ENCODE measurements at places on chromosomes 11 and 22. TPM values are rescaled to one million over a fixed set of nuclear protein-coding genes. Genes with fewer than 3 reads are reported as not detected.

DNA sequence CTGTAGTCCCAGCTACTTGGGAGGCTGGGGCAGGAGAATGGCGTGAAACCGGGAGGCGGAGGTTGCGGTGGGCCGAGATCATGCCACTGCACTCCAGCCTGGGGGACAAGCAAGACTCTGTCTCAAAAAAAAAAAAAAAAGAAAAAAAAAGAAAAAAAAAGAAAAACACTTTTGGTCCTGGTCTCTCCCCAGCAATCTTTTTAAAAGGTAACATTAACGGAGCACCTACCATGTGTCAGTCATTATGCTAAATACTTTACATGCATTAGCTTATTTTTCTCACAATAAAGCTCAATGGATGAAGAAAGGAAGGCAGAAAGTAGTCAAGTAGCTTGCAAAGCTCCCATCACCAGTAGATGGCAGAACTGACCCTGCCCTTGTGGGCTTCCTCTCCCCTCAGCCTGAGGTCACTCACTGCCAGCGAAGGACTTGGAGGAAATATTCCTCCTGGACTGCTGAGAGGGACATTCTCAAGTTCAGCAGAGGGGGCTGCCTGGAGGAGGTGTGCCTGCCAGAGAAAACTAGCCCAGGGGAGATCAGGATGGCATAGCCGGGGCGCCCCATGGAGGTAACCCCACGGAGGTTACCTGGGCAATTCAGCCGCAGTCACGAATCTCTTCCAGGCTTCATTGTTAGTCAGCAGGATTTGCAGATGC, 15.5 kb downstream of the APOL3 start:
- H3K4me1 ChIP-seq: peaks cover 7% of the 10 kb centered on the region
- no peaks in the 10 kb centered on the region for H3K27me3 ChIP-seq
- no peak overlapping the region for H3K27ac ChIP-seq

DNA sequence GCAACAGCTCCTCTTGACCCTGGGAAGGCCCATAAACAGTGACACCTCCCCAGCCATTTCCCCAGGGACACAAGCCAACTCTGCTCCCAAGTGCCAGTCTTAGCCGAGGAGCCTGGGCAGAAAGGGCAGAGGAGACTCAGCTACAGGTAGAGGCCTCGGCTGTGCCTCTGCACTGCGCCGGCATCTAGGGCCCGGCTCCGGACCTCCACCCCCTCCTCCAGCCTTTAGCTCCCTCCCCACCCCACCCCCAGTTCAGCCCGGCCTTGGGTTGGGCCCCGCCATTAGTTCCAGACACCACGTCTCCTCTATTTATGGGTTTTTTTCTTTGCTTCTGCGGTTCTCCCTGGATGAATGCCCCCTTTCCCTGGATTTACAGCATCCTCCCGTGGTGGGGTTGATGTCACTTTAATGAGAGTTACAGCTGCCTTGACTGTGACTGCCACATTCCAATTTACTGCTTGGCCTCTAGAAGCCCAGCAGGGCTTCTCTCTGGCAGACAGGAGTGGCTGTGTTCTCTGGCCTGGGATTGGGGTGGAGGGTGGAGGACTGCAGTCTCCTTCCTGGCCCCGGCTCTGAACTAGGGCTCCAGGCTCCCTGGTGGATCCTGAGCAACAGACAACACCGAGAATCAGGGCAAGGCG, 13.5 kb upstream of the OAF start:
- DNase-seq: no peak
- no peak overlapping the region for H3K27ac ChIP-seq
- H3K36me3 ChIP-seq: no peaks in the 10 kb centered on the region
- H3K4me1 ChIP-seq: no peaks in the 10 kb centered on the region
- H3K27me3 ChIP-seq: no peaks in the 10 kb centered on the region

GRCh38 chr11:26995701-26996460, 2.0 kb downstream of the FIBIN start:
- DNase-seq: no peak
- H3K27me3 ChIP-seq: no peaks in the 10 kb centered on the region
- no peak overlapping the region for H3K4me3 ChIP-seq
- H3K27ac ChIP-seq: no peak overlapping the region
- no peaks in the 10 kb centered on the region for H3K36me3 ChIP-seq

DNA sequence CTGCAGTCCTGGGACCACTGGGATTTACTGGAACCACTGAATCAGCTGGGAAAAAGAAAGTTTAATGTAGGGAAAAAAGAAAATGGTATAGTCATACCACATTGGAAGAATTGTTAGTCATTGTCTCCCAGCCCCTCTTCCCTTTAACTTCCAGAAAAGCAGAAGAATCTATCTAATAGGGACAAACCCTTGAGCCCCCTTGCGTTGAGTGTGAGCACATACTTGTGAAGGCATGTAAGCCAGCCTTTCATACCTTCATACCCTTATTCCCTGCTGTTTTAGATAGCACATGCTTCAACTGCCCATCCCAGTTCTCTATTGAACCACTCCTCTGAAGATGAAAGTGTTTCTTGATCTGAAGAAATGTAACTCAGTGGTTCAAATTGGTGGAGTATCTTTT, 6.6 kb downstream of the TREH start:
- no peaks in the 10 kb centered on the region for H3K36me3 ChIP-seq
- no peak for DNase-seq
- no peak overlapping the region for H3K4me3 ChIP-seq
- H3K4me1 ChIP-seq: no peaks in the 10 kb centered on the region
- H3K27me3 ChIP-seq: no peaks in the 10 kb centered on the region
- no peak overlapping the region for H3K27ac ChIP-seq

GRCh38 chr11:105713696-105714095, 103.8 kb downstream of the GRIA4 start:
- no peaks in the 10 kb centered on the region for H3K4me1 ChIP-seq
- no peak overlapping the region for H3K27ac ChIP-seq
- no peaks in the 10 kb centered on the region for H3K27me3 ChIP-seq
- H3K36me3 ChIP-seq: no peaks in the 10 kb centered on the region
- no peak for DNase-seq
- H3K4me3 ChIP-seq: no peak overlapping the region

GRCh38 chr22:19872779-19873137, 18.1 kb upstream of the GNB1L start:
- no peak overlapping the region for H3K27ac ChIP-seq
- no peak for DNase-seq
- no peak overlapping the region for H3K4me3 ChIP-seq
- H3K4me1 ChIP-seq: peaks cover 16% of the 10 kb centered on the region
- H3K27me3 ChIP-seq: no peaks in the 10 kb centered on the region

GRCh38 chr11:128549256-128549944, 38.0 kb downstream of the ETS1 start:
- no peak overlapping the region for H3K4me3 ChIP-seq
- peaks cover 81% of the 10 kb centered on the region for H3K4me1 ChIP-seq
- H3K27me3 ChIP-seq: no peaks in the 10 kb centered on the region
- no peak overlapping the region for H3K27ac ChIP-seq

GRCh38 chr11:110977661-110978060, 265.4 kb upstream of the ARHGAP20 start:
- DNase-seq: no peak
- H3K4me3 ChIP-seq: no peak overlapping the region
- H3K27me3 ChIP-seq: no peaks in the 10 kb centered on the region

GRCh38 chr22:24510637-24511625, 15.8 kb downstream of the UPB1 start:
- peak overlapping the region; percentile 12 for H3K27ac ChIP-seq
- H3K4me3 ChIP-seq: no peak overlapping the region
- DNase-seq: no peak
- H3K4me1 ChIP-seq: no peaks in the 10 kb centered on the region
- H3K36me3 ChIP-seq: no peaks in the 10 kb centered on the region
- no peaks in the 10 kb centered on the region for H3K27me3 ChIP-seq

DNA sequence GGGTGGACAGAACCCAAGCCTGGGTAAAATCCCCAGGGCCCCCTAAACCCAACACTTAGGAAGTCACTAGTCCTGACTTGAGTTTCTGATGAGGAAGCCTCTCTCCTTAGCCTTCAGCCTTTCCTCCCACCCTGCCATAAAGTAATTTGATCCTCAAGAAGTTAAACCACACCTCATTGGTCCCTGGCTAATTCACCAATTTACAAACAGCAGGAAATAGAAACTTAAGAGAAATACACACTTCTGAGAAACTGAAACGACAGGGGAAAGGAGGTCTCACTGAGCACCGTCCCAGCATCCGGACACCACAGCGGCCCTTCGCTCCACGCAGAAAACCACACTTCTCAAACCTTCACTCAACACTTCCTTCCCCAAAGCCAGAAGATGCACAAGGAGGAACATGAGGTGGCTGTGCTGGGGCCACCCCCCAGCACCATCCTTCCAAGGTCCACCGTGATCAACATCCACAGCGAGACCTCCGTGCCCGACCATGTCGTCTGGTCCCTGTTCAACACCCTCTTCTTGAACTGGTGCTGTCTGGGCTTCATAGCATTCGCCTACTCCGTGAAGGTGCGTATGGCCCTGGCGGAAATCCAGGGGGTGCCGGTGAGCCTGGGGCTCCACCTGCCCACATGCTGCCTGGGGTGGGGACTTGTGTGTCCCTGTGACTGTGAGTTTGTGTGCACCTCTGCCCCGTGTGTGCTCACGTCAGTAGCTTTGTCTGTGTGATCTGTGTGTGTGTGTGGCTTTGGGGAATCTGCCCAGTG, at the start of gene IFITM1:
IFITM1 (plus strand) TSS at position 254 of the 767 bp plus-strand sequence; CDS start at position 385, 131 bp downstream.
- peak; percentile 54 for DNase-seq
- H3K4me1 ChIP-seq: peaks cover 42% of the 10 kb centered on the region
- H3K36me3 ChIP-seq: peaks cover 8% of the 10 kb centered on the region
- H3K27ac ChIP-seq: peak within 1 kb of the TSS; percentile 88
- H3K4me3 ChIP-seq: peak within 1 kb of the TSS; percentile 98

DNA sequence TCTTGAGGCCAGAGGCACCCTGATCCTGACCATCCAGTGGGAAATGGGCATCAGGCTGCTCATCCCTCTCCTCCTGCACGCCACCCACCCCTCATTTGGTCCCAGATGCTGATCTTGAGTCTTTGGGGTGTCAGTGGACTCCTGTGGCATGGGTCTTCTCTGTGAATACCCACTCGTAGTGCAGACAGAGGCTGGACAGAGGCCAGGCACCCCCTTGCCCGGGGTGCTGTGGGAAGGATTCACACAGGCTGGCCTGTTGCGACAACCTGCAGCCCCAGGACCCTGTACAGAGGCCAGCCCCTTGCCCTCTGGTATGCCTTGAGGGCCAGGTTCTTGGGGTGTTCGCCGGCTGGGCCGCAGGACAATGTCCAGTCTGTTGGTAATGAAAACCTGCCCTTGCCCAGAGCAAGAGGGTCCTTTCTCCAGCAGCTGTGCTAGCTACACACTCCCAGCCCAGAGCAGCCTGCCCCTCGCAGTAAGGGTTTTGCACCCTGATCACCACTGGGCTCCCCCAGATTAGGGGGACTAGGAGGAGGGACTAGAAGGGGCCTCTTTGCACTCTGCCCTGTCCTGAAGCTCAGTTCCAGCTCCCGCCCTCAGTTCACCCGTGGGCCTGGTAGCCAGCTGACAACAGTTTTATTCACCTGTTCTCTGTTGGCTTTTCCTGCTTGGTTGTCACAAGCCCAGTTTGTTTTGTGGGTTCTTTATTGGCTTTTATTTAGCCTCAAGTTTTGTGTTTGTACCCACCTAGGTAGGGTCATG, 76.0 kb downstream of the BCR start:
- DNase-seq: no peak
- H3K27ac ChIP-seq: no peak overlapping the region
- H3K4me3 ChIP-seq: no peak overlapping the region
- no peaks in the 10 kb centered on the region for H3K27me3 ChIP-seq
- H3K4me1 ChIP-seq: peaks cover 8% of the 10 kb centered on the region
- H3K36me3 ChIP-seq: peaks cover 8% of the 10 kb centered on the region

- no peaks in the 10 kb centered on the region for H3K27me3 ChIP-seq
- no peak for DNase-seq
- no peak overlapping the region for H3K4me3 ChIP-seq
- no peaks in the 10 kb centered on the region for H3K4me1 ChIP-seq
- H3K27ac ChIP-seq: no peak overlapping the region
These were observed 16.6 kb downstream of the CD59 start for GRCh38 chr11:33719587-33719986.

- H3K4me3 ChIP-seq: no peak overlapping the region
- peaks cover 6% of the 10 kb centered on the region for H3K36me3 ChIP-seq
- H3K27ac ChIP-seq: no peak overlapping the region
- H3K27me3 ChIP-seq: no peaks in the 10 kb centered on the region
These were observed 13.3 kb downstream of the ACCS start for GRCh38 chr11:44079376-44079775.

GRCh38 chr11:93648158-93648557, 13.3 kb upstream of the CEP295 start:
- no peak overlapping the region for H3K27ac ChIP-seq
- no peak for DNase-seq
- H3K4me1 ChIP-seq: peaks cover 9% of the 10 kb centered on the region
- H3K4me3 ChIP-seq: no peak overlapping the region
- no peaks in the 10 kb centered on the region for H3K27me3 ChIP-seq

DNA sequence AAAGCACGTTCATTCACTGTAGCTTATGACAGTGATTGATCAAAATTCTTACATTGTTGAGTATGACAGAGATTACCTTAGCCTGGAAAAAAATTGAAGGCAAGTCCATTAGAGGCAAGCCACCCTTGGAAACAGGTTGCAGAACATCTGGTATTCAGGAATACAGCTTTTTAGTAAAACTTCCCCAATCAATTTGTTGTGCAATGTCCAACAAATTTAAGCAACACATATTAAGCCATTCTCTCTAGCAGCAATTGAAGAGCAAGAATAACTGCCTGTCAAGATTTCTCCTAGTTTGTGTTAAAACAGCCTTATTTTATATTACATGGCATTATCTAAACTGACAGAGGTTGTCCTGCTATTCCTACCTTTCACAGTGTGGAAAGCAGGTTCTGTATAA, 37.0 kb downstream of the BCL2L13 start:
- no peak overlapping the region for H3K27ac ChIP-seq
- no peak overlapping the region for H3K4me3 ChIP-seq
- peaks cover 5% of the 10 kb centered on the region for H3K4me1 ChIP-seq
- no peak for DNase-seq

- no peaks in the 10 kb centered on the region for H3K4me1 ChIP-seq
- H3K4me3 ChIP-seq: no peak overlapping the region
- no peaks in the 10 kb centered on the region for H3K27me3 ChIP-seq
- DNase-seq: no peak
- H3K27ac ChIP-seq: no peak overlapping the region
These were observed 99.2 kb upstream of the B3GAT1 start for GRCh38 chr11:134511255-134511654.

- no peaks in the 10 kb centered on the region for H3K36me3 ChIP-seq
- no peak overlapping the region for H3K4me3 ChIP-seq
- H3K27me3 ChIP-seq: no peaks in the 10 kb centered on the region
- DNase-seq: no peak
- H3K4me1 ChIP-seq: peaks cover 9% of the 10 kb centered on the region
- H3K27ac ChIP-seq: no peak overlapping the region
These were observed 9.5 kb upstream of the PKP3 start for GRCh38 chr11:384511-384910.

- peaks cover 32% of the 10 kb centered on the region for H3K36me3 ChIP-seq
- no peaks in the 10 kb centered on the region for H3K27me3 ChIP-seq
- DNase-seq: no peak
- H3K4me3 ChIP-seq: peak overlapping the region; percentile 72
- peak overlapping the region; percentile 99 for H3K27ac ChIP-seq
- H3K4me1 ChIP-seq: peaks cover 22% of the 10 kb centered on the region
These were observed 418 bp downstream of the ACO2 start for GRCh38 chr22:41469218-41469851.

GRCh38 chr22:23218867-23219251, 38.5 kb downstream of the BCR start:
- no peaks in the 10 kb centered on the region for H3K27me3 ChIP-seq
- no peak for DNase-seq
- H3K4me3 ChIP-seq: peak overlapping the region; percentile 30
- H3K4me1 ChIP-seq: peaks cover 99% of the 10 kb centered on the region
- no peaks in the 10 kb centered on the region for H3K36me3 ChIP-seq

Gene TMEM191C
- 0.64 TPM for total RNA-seq

Gene OR56A1
- not detected for total RNA-seq

Gene BARX2
- not detected for total RNA-seq

Gene CBY1
- total RNA-seq: 14.0 TPM

Gene OR8B4
- total RNA-seq: not detected

Gene TMEM132A
- total RNA-seq: 0.68 TPM

Gene PNPLA3
- total RNA-seq: not detected

Data from CD8-positive, alpha-beta memory T cell (primary cell).